ENCODE measurements at places on chromosomes 6 and 20. TPM values are rescaled to one million over a fixed set of nuclear protein-coding genes. Genes with fewer than 3 reads are reported as not detected.

The B3GALT4 gene
- total RNA-seq, result 0.07 TPM

- DNase-seq, result no peak
Observed at GRCh38 chr6:124055963-124056362, 252.3 kb downstream of the NKAIN2 start.

DNA sequence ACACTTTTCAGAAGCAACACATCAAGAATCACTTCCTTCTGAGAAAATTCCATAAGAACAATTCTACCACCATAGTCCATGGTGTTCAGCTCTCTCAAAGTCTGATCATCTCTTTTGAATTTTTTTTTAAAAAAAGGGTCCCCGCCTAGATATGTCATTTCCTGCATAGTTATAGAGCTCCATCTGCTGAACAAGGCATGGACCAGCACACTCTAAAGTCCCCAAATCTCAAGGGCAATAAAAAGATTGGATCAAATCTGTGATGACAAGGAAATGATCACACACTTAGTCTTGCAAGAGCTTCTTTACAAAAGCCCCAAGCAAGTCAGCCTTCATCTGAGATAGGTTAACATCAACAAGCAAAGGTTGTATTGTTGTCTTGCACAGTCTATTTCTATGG lies 100.7 kb upstream of the STMND1 start:
- no peak for DNase-seq

DNA sequence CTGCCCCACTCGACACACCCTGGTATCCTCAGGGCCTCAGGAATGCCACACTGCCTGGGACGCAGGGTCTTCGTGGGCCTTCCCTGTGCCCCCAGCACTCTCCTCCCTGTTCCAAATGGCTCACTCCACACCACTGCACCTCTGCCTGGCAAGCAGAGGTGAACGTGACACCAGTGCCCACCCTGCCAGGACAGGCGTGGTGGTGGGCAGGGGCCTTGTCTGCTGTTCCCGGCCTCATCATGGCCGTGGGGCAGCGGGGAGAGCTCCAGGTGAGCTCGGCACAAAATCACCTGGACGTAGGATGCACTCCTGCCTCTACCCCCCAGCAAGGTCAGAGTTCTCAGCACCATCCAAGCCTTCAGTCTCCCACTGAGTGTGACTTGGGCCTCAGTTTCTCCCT lies 202.4 kb downstream of the SMOC2 start:
- DNase-seq, result no peak

GRCh38 chr6:44009425-44010321 lies 117.6 kb downstream of the MRPL14 start:
- no peak for DNase-seq

The DAAM2 gene
- total RNA-seq, result 0.10 TPM

The PAK5 gene
- not detected for total RNA-seq

DNA sequence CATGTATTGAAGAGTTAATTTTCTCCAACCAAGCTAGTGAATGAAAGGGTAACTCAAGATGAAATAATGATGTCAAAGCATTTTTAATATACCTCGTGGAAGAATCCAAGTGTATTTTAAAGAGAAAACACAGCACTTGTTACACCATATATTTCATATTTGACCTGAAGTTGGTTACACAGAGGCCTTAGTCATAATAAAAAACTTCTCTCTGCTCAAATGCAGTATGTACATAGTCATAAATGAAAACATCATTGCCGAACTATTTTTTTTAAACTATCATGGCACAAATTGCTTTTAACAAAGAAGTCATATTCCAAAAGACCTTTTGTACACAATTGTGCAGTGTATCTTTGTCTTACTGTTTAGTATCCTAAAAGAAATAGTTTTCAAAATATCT lies 43.0 kb downstream of the BACH2 start:
- no peak for DNase-seq

DNA sequence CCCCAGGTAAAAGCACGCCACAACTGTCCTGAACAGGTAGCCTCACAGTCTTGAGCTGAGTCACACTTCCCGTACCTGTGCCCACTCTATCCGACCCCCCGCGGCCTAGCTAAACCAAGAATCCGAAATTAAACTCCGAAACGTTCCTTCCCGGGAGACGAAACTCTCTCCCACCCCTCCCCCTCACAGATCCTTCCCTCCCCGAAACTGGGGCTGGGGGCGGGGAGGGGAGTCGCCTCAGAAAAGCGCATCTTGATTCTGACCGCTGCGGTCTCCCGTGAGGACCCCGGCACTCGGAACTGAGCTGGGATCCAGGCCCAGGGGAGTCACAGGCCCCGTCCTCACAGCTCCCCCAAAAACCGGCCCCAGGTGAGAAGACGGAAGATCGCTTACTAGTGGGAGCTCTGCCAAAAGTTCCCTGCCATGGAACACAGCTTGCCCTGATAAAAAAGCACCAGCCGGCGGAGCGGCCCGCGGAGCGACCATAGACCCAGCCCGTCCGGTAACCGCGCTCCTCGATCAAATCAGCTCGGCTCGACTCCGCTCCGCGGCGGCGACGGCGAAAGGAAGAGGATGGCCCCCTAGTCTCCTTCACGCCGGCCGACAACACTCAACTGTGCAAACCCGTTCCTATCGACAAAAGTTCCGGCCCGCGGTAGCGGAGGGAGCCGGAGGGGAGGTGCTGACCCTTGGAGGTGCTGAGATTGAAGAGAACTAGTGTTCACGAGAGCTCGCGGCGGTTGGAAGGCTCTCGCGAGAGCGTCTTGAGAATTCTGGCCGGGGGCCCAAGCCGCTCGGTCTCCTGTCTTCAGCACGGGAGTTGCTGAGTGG lies at the start of gene CCNC:
CCNC (minus strand) TSS at position 558 of the 831 bp plus-strand sequence; CDS start at position 425, 133 bp downstream.
- peak; percentile 92 for DNase-seq

DNA sequence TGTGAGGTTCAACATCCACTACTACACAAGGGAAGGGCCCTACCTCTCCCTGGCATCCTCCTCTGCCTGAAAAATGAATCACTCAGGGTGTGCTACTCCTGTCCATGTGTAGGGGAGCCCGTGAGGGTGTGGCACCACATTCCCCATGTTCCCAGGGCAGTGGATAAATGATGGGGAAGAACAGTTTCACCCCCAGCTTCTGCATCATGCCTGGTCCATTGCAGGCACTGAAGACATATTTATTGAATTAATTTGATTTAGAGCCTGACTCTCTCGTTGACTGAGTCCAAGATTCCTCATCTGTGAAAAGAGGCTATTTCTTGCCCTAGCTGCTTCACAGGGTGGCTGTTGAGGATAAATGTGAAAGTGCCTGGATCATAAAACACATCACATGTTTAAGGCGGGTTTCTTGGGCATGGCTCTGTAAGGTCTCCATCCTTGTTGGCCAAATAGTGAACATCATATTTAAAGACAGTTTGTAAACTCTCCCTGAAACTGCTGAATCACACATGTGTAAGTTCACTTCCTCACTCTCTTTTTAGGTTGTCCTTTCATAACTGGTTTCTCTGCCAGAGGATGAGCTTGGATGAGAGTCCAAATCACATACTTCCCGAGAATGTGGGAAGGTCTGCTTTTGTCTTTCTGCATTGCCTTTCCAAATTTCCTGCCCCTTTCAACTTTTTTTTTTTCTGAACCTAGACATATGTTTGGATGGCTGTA lies 79.7 kb upstream of the FYN start:
- peak; percentile 38 for DNase-seq

The GPLD1 gene
- 0.36 TPM for total RNA-seq

- no peak for DNase-seq
Observed at GRCh38 chr6:127933852-127934840, 33.3 kb upstream of the THEMIS start.
